ENCODE measurements at places on chromosomes 2 and 18. TPM values are rescaled to one million over a fixed set of nuclear protein-coding genes. Genes with fewer than 3 reads are reported as not detected.

The TTL gene
- total RNA-seq = 49.4 TPM

The CCDC150 gene
- total RNA-seq = 3.4 TPM

The TUBB8B gene
- not detected for total RNA-seq

The SH3RF3 gene
- 14.8 TPM for total RNA-seq

The GPR17 gene
- 3.0 TPM for total RNA-seq

The ASB18 gene
- not detected for total RNA-seq

The TRAPPC8 gene
- total RNA-seq = 76.5 TPM

The MATN3 gene
- 2.0 TPM for total RNA-seq

The FIGN gene
- total RNA-seq = 3.7 TPM

The IMPACT gene
- 19.2 TPM for total RNA-seq

The IGFBP5 gene
- 34.9 TPM for total RNA-seq

The ELOA2 gene
- not detected for total RNA-seq

The CCDC74A gene
- total RNA-seq = 3.7 TPM

The EGR4 gene
- total RNA-seq = not detected

The CDK5R2 gene
- total RNA-seq = 11.6 TPM

The LTBP1 gene
- total RNA-seq = 30.7 TPM

The ANO7 gene
- total RNA-seq = 0.25 TPM

The PAIP2B gene
- 13.3 TPM for total RNA-seq

The ABCB11 gene
- 0.25 TPM for total RNA-seq

The ZNF512 gene
- 48.7 TPM for total RNA-seq

The RGPD3 gene
- total RNA-seq = 0.98 TPM

The OTOF gene
- total RNA-seq = 0.25 TPM

The ALLC gene
- not detected for total RNA-seq

The DNAJC5G gene
- not detected for total RNA-seq

The TMEM163 gene
- 13.3 TPM for total RNA-seq

The LPIN2 gene
- 40.1 TPM for total RNA-seq

The COLEC12 gene
- total RNA-seq = 13.8 TPM

The RAB27B gene
- 22.9 TPM for total RNA-seq

The SCG2 gene
- total RNA-seq = 81.9 TPM

The CTAGE1 gene
- total RNA-seq = not detected

The CCDC68 gene
- total RNA-seq = 1.2 TPM

The DOK6 gene
- total RNA-seq = 61.5 TPM

The IL1R2 gene
- total RNA-seq = not detected

The PDE1A gene
- total RNA-seq = 41.8 TPM

The LDLRAD4 gene
- 63.4 TPM for total RNA-seq

The CDKL4 gene
- total RNA-seq = 5.7 TPM

The NTSR2 gene
- total RNA-seq = 0.25 TPM

The RSAD2 gene
- total RNA-seq = 2.0 TPM

The PXDN gene
- 22.1 TPM for total RNA-seq

The WDR75 gene
- 44.0 TPM for total RNA-seq
